ENCODE measurements at places on chromosomes 5 and 9.

DNA sequence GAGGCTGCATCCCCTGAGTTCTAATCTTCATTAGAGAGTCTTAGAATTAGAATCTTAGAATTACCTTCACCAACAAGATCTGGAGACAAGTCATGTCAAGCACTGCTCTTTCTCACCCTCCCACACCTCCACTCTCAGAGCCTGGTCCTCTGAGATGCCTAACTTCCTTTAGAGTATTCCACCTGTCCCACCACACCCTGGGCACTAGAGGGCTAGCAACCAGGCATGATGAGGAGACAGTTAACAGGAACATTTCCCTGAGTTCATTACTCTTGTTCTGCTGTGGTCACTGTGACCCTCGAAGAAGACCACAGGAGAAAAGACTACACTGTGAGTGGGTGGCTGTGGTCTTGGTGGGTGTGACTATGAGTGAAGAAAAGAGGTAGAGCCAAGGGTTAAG is 25.2 kb upstream of the MAP1B start:
- DNase-seq: no peak

GRCh38 chr5:59174248-59174844 is 591.5 kb downstream of the RAB3C start:
- DNase-seq: peak; percentile 40

DNA sequence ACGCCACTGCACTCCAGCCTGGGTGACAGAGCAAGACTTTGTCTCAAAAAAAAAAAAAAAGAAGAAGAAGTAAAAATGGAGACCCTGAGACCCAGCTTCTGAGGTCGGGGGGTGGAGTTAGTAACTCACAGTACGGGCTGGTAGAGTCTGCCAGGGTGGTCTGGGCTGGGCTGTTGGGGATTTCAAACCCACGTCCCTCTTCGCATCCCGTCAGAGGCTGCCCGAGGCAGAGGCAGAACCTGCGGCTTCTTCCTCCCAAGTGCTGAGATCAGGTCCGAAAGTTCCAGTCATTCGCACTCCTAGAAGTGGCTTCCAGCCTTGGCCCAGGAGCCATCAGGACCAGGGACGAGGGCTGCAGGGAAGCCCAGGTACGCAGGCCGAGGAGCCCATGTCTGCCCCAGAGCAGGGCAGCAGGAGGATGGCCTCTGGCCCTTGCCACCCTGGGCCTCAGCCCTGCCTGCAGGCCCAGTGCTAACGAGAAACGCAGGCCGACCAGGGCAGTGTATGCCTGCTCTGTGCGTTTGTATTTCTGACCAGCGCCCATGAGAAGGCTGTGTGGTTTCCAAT is 9.9 kb upstream of the SLC2A6 start:
- no peak for DNase-seq

DNA sequence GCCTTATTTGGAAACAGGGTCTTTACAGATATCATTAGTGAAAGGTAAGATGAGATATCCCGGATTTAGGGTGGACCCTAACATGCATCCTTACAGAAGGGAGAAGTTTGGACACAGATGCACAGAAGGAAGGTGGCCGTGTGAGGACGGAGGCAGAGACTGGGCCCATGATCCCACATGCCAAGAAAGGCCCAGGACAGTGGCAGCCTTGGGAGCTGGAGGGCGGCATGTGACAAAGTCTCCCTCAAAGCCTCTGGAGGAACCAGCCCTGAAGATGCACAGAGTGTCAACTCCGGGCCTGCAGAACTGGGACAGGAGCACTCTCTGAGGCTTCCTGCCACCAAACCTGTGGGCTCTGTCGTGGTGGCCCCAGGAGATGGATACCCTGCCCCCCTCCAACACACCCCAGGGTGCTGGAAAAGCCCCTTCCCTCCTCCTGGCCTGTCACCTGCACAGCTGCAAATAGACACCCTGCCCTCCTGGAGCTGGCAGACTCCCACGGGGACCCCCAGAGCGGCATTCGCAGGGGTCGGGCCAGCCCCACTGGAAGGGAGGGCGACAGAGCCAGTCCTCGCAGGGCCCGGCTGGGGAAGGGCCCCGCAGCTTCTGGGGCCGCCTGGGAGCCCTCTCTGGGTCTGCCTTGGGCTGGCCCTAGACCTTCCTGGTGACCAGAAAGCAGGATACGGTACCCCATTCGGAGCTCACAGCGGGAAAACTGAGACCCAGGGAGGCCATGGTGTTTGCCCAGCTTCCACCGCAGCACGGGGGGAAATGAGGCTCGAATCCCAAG is 7.9 kb downstream of the NACC2 start:
- DNase-seq: no peak

- DNase-seq: no peak
Observed at GRCh38 chr5:172607213-172607793, 33.8 kb upstream of the NEURL1B start.

GRCh38 chr9:128635266-128636023 is 21.2 kb downstream of the DYNC2I2 start:
- DNase-seq: no peak

GRCh38 chr9:16255217-16255616 is 615.3 kb downstream of the BNC2 start:
- no peak for DNase-seq

GRCh38 chr5:24162343-24162742 is 482.4 kb downstream of the CDH10 start:
- no peak for DNase-seq

DNA sequence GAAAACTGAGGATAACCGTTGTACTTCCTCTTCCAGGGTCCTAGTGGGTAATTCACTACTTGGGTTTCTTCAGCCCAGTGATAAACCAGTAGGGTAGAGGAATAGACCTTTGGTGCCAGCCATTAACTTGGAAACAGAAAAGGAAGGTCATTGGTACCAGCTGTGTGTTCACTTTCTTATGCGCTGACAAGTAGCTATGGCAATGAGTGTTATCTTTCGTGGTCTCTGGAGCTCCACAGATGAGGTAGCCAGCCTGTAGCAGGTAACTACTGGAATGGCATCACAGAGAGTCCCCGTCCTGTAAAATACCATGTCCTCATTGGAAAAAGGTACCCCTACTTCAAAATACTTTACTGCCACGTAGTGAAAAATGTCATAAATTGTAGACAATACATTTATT is 2.3 kb downstream of the UHRF2 start:
- DNase-seq: no peak

DNA sequence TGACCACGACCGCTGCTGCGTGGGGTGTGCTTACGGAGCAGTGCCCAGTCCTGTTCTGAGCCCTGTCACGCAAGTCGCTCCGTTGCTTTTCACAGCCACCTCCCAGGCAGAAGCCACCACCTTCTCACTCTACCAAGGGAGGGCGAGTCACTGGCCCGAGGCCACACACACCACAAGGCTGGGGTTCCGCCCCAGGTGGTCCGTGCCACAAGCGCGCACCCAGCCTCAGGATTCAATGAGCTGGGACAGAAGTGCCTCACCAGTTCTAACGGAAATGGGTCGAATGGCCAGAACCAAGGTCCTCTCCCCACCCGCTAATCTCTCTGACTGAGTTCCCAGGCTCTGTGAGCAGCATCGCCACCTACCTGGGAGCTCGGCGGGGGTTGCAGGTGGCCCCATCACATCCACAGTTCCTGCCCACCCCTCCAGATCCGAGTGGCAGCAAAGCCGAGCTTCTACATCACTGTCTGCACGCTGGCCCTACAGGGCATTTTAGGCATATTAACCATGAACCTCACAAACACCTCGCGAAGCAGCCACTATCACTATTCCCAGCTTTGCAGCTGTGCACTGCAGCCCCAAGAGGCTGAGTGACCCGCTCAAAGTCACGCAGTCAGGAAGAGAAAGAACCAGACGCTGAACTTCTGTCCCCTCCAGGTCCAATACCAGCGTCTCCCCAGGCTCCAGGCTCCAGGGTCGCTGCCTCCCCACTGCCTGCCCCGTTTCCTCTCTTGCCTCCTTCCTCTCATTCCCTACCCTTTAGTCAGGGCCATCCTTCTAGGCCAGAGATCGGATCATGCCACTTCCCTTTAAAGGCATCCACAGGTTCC is 92.1 kb upstream of the PHYKPL start:
- DNase-seq: no peak

DNA sequence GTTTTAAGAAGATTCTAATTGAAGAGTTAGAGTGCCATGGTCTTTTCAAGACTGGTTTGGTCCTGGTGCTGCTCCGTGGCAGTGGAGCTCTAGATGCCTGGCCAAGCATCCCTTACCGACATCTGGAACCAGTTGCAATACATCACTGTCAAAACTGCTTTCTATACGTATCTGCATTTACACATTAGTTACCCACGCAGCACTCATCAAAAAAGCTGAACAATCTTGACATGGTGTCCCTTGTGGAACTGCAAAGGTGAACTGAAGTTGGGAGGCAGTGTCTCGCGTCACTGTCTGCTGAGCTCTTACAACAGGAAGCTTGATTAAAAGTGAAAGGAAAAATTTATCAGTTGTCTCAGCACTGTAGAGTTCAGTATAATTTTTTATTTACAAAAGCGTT is 82.6 kb downstream of the PBX3 start:
- peak; percentile 52 for DNase-seq

DNA sequence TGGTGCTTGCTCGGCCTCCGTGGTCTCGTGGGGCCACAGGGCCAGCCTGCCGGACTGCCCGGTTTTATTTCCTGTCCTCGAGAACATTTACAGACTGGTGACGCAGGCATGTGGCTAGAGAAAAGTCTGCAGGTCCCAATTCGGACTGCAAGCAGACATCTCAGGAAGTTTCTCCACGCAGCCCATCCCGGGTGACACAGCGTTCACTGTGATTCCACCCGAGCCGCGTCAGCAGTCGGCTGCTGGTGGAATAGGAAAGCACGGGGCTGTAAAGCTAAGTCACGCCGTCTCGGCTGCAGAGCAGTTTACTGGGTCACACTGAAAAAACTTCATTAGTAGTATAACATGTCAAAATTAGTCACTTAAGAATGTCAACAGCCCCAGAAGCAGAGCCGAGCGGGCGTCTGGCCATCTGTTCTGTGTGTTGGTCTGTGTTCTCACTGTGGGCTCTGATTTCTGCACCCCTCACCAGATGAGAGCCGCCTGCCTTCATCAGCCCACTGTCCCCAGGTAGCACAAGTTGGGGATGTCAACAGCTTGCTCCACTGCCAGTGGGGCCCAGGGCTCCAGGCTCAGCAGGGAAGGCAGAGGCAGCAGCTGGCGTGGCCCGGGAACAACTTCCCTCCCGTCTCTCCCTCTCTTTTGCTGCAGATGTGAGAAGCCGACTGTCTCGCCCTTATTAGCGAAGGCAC is 363.7 kb downstream of the IRX2 start:
- DNase-seq: no peak

DNA sequence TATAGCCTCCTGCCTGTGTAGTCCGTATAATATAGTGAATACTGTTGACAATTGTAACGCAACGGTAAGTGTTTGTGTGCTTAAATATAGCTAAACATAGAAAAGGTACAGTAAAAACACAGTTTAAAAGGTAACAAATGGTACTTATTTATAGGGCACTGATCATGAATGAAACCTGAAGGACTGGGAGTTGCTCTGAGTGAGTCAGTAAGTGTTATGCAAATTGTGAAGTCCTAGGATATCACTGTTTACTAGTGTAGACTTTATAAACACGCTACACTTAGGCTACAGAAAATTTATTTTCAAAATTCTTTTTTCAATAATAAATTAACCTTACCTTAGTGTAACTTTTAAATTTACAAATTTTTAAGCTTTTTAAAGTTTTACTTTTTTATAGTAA is 1090.1 kb downstream of the CDH9 start:
- no peak for DNase-seq

- DNase-seq: no peak
Observed at GRCh38 chr5:157057459-157058370, 1.2 kb downstream of the HAVCR1 start.

- DNase-seq: no peak
Observed at GRCh38 chr5:155343468-155343867, 329.9 kb downstream of the KIF4B start.

GRCh38 chr9:16100537-16101091 is 547.8 kb downstream of the CCDC171 start:
- no peak for DNase-seq

- no peak for DNase-seq
Observed at GRCh38 chr5:175385691-175386362, 58.2 kb downstream of the DRD1 start.

GRCh38 chr9:26426551-26427131 is 466.0 kb downstream of the CAAP1 start:
- DNase-seq: no peak

DNA sequence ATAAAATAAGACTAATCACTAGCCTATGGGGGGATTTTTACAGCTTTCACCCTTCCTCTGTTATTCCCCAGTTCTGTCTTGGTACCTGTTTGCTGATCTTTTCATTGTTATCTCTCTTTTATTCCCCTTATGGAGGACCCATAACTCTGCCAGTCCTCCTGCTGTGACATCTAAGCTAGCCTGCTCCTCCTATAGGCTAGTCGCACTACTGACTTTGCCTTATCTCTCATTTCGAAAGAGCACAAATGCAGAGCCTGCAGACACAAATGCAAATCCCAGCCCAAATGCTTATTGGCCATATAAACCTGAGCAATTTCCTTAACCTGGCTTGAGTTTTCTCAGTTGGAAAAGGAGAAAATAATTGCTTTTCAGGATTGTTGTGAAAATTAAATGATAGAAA is 59.1 kb upstream of the CAMK4 start:
- DNase-seq: no peak

GRCh38 chr9:109969573-109970237 is 189.7 kb downstream of the PALM2AKAP2 start:
- DNase-seq: no peak

- no peak for DNase-seq
Observed at GRCh38 chr9:18260521-18260920, 213.4 kb upstream of the ADAMTSL1 start.

Data from activated CD4-positive, alpha-beta T cell treated with anti-CD3 and anti-CD28 coated beads for 4 hours (primary cell).